ENCODE measurements at places on chromosomes 2 and 18. TPM values are rescaled to one million over a fixed set of nuclear protein-coding genes. Genes with fewer than 3 reads are reported as not detected.

The TNFAIP6 gene
- 20.3 TPM for total RNA-seq

The FAM98A gene
- 41.2 TPM for total RNA-seq

The LRRTM1 gene
- total RNA-seq, result not detected

The SPDYA gene
- 0.63 TPM for total RNA-seq

The DYSF gene
- total RNA-seq, result 59.5 TPM

The CSRNP3 gene
- total RNA-seq, result 1.4 TPM

The COL4A3 gene
- total RNA-seq, result not detected

The CGREF1 gene
- 0.69 TPM for total RNA-seq

The ZNF385B gene
- 0.13 TPM for total RNA-seq

The OTOS gene
- not detected for total RNA-seq

The UGT1A3 gene
- total RNA-seq, result not detected

The SERPINB5 gene
- total RNA-seq, result not detected

The SRD5A2 gene
- not detected for total RNA-seq

The NDUFAF7 gene
- 13.6 TPM for total RNA-seq

The ST8SIA3 gene
- not detected for total RNA-seq

Data from LHCN-M2 (cell line).